GM13977 (cell line): ENCODE measurements at places on chromosomes 4 and X.

DNA sequence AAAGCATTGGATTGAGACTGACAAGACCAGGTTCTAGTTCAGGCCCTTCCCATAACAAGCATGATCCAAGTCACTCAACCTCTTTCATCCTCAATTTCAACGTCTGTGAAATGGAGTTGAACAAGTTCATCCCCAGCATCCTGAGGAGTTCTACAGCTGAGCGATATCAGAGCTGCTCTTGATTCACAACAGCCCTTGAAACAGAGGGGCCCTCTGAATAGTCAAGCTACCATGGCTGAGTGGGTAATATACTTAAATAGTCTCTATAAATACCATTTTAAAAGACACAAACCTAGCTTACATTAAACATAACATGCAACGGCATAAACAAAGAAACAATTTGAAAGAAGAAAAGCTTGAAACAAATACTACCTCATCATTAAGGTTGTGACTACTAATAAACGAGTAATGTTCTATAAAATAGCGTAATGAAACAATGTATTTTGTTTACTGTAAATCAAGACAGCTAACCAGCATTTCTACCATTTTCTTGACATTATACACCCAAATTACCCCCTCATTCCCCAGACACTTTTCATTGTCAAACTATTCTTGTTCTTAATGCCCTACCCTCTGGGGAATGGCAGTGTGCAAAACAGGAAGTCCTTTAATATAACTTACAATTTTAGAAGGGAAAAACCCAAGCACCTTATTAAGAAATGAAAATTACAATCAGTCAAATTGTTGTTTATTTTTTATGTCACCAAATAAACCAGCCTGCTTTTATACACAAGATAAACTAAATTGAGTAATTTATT is 202.3 kb downstream of the PARM1 start:
- peak; percentile 33 for DNase-seq

DNA sequence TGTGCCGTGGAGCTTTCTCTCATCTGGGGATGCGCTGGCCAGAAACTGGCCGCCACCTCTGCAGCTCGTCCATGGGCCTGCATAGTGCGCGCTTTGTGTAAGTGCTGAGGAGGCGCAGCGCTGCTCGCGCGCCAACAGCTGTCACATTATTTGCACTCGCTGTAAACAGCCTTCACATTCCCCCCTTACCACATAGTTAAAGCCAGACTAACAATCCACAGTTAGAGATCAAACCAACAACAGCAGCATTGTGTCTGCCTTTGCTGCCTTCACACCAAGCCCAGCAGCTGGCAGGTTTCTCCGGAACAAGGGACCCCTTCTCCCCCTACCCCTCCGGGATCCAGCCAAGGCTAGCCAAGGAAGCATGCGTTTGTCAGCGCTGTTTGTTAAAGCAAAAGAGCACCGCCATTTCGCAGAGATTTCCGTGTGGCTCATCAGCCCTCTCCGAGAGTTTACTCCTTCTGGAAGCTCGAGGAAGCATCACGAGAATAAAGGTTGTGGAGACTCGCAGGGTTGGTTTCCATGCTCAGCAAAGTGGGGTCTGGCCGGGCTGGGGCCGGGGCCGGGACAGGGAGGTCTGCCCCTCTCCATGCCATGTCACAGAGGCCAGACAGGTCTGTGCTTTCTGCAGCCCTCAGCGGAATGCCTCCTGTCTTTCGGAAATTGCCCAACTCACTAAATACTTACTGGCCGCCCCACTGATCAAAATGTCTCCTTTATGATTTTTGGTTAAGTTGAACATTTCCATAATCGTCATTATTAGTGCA is 11.0 kb downstream of the BCOR start:
- DNase-seq: no peak

GRCh38 chr4:173380987-173381386 is 10.2 kb downstream of the SAP30 start:
- no peak for DNase-seq

DNA sequence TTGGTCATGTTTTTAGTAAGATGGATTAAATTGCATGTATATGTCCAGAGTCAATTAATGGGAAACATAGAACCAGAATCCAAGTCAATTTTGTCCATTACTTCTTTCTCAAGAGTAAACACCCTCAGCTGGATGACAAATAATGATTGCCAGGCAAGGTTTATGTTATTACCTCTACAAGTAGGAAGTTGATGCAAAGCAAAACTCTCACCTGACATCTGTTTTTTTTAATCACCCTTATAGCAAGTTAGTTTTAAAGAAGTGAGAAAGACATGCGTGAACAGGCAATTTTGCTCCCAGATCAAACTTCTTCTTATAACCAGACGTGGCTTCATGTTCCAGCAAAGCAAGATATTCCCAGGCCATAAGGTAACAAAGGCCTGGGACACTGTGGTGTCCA is 348.5 kb upstream of the FTHL17 start:
- no peak for DNase-seq

DNA sequence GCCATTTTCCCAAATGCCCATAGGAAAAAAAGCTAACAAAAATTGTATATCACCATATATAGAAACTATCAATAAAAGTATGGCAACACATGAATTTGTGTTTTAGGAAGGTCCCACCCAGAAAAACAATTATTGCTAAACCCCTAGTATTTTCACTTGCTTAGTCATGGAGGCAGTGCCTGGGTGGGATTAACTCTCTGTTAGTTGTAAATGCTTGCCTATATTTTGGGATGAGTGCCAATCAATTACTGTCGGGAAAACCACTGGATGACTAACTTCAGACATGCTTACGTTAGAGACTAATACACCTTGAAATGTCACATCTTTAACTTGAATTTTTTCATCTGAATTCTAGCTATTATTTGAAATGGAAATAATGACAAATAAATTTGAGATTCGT is 33.9 kb downstream of the TMPRSS11A start:
- DNase-seq: no peak

- DNase-seq: no peak
Observed at GRCh38 chr4:82969414-82969813, 41.2 kb downstream of the LIN54 start.

DNA sequence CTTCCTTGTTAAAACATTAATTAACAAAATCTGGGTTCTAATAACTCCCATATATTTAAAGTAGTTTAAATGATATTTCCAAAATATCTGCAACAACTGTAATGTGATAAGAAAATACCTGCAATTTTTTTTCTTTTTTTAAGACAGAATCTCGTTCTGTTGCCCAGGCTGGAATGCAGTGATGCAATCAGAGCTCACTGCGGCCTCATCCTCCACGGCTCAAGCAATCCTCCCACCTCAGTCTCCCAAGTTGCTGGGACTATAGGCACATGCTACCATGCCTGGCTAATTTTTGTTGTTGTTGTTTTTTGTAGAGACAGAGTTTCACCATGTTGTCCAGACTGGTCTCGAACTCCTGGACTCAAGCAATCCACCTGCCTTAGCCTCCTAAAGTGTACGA is 45.7 kb upstream of the NSUN7 start:
- DNase-seq: no peak

DNA sequence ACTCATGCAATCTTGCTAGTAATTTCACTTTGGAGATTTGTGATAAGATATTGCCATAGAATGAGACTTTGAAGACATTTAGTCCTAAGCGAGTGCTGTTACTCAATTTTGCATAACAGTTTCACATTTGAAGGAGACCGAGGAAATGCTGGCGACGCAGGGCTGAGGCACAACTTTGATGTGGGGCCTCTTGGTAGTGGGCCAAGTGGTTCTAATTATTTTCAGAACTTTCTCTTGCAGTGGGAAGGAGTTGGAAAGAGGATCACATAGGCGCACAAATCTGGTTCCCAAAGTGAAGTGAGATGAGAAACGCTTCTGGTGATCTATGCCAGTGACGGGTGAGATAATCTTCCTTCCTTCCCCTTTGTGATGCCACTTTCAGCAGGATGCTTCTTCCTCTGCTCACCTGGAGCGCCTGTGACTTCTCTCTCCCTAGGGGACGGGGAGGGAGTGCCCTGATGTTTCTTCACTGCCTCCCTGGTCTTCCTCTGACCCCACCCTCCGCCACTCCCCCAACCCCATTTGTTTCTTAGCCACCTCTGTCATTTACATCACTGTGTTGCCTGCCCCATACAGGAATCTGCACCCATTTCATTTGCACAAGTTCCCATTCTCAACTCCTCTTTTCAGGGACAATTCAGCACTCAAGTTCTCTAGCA is 138.9 kb upstream of the MID1 start:
- no peak for DNase-seq

- DNase-seq: peak; percentile 82
Observed at GRCh38 chr4:8917868-8918783, 46.5 kb upstream of the HMX1 start.

GRCh38 chr4:101254776-101255175 is 92.5 kb downstream of the PPP3CA start:
- no peak for DNase-seq

GRCh38 chr4:38914854-38915253 is 47.2 kb downstream of the FAM114A1 start:
- no peak for DNase-seq

- no peak for DNase-seq
Observed at GRCh38 chrX:109373468-109373867, 108.4 kb downstream of the GUCY2F start.
